ENCODE measurements at places on chromosomes 12 and 14.

GRCh38 chr12:132702640-132703039 is 8.0 kb upstream of the PGAM5 start:
- DNase-seq, result no peak

GRCh38 chr14:43789458-43789857 is 717.6 kb downstream of the FSCB start:
- DNase-seq, result no peak

GRCh38 chr14:78298298-78298697 is 128.1 kb downstream of the NRXN3 start:
- no peak for DNase-seq

GRCh38 chr12:126268222-126268621 is 1203.0 kb downstream of the AACS start:
- no peak for DNase-seq

DNA sequence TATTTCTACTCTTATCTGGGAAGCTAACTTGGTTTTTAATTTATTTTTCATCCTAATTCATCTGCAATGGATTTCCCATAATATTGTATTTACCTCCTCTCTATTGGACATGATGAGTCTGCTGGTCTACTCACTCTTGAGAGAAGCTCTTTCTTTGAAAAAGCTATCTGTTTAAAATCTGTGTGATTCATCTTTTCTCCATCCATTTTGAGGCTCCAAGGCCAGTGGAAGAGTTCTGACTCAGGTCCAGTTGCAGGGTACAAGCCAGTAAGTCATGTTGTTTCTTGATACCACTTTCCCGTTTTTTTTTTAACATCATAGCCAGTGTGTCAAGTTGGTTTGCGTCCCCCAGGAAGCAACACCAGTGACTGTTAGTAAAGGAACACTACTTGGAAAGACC is 160.3 kb upstream of the BMP4 start:
- DNase-seq, result no peak

DNA sequence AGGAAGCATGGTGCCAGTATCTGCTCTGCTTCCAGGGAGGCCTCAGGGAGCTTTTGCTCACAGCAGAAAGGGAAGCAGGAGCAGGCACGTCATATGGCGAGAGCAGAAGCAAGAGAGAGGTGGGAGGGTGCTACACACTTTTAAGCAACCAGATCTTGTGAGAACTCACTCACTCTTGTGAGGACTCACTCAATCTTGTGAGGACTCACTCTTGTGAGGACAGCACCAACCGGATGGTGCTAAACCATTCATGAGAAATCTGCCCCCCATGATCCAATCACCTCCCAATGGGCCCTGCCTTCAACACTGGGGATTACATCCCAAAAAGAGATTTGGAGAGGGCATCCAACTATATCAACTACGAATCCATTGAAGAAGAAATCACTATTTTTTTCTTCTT is 34.3 kb upstream of the LMNTD1 start:
- DNase-seq, result no peak

GRCh38 chr14:95294834-95295599 is 24.7 kb downstream of the CLMN start:
- no peak for DNase-seq

DNA sequence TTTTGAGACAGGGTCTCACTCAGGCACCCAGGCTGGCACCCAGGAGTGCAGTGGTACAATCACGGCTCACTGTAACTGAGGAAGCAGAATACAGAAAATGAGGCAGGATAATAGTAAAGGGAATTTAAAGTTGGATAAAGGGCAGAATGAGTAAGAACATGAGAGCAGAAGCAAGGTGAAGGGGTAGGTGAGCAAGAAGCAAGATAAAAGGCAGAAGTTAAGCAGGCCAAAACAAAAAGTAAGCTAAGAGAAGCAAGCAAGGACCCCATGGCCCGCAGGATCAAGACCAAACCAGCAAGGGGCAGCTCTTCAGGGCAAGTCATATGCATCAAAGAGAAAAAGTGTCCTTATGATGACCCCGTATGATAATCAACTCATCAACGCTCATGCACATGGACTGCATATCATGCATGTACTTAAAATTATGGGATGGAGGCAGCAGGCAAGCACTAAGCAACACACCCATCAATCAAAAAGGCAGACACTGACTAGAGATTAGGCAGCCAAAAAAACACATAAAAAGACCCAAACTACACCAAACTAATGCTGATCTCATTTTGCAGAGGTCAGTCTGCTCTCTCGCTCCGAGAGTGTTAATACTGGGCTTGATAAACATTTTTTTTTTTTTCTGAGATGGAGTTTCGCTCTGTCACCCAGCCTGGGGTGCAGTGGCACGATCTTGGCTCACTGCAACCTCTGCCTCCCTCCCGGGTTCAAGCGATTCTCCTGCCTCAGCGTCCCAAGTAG is 11.6 kb downstream of the TIMELESS start:
- no peak for DNase-seq

- DNase-seq, result no peak
These were observed 145.1 kb upstream of the GRIP1 start for GRCh38 chr12:66823857-66824570.

DNA sequence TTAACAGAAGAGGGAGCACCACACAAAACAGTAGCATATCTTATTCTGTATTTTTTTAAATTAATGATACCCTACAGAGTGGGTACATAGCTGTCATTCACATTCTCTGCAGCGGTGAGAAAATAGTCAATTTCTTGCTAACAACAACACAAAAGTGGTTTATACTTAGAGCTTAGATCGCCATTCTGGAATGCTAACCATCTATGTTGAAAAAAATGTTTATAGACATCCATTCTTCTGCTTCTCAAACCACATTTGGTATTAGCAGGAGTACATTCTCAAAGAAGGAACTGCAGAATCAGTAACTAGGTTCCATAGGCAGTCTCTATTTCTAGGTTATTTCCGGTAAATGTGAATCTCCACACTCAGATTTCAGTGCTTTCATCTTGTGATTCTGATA is 185.9 kb downstream of the PPFIA2 start:
- no peak for DNase-seq

GRCh38 chr12:94435511-94435927 is 24.1 kb downstream of the CEP83 start:
- DNase-seq, result no peak

- DNase-seq, result no peak
These were observed 1045.9 kb downstream of the VRK1 start for GRCh38 chr14:97843066-97843465.

DNA sequence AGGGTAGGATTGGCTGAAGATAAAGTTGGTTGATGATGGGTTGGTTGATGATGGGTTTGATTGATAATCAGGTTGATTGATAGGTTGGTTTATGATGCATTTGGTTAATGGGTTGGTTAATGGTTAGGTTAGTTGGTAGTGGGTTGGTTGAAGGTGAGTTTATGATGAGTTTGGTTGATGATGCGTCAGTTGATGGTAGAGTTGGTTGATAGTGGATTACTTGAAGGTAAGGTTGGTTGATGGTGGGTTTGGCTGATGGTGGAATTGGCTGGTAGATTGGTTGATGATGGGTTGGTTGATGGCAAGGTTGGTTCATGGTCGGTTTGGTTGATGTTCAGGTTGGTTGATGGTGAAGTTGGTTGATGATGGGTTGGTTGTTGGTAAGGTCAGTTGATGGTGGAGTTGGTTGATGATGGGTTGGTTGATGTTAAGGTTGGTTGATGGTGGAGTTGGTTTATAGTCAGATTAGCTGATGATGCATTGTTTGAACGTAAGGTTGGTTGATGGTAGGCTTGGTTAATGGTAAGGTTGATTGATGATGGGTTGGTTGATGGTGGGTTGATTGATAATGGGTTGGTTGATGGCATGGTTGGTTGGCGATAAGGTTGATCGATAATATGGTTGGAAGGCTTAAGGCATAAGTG is 146.4 kb downstream of the ADGRD1 start:
- no peak for DNase-seq

DNA sequence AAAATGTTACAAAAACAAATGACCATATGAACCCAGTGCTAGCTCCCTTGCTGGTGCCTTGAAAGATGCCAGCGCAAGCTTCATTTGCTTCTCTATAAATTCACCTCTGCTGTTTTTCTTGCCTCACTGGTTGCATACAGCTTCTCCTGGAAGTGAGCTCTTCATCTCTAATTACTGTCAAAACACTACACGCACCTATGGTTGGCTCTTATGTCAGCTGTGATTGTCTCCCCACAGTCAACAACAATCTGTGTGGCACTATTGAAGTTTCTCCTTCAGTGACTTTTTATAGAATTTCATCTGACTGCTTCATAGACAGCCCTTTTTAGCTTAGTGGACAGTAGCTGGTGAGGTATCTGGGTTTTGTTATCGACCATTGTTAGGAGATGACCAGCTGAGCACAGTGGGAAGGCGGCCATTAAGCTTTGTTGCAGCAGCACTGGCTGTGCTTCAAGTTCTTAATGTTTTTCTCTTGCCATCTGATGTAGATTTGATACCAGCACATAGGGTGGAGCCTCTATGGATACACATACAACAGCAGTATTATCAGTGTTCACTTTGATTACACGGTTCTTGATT is 131.8 kb downstream of the KITLG start:
- no peak for DNase-seq

GRCh38 chr12:119327471-119327870 is 7.1 kb upstream of the CCDC60 start:
- DNase-seq, result no peak

DNA sequence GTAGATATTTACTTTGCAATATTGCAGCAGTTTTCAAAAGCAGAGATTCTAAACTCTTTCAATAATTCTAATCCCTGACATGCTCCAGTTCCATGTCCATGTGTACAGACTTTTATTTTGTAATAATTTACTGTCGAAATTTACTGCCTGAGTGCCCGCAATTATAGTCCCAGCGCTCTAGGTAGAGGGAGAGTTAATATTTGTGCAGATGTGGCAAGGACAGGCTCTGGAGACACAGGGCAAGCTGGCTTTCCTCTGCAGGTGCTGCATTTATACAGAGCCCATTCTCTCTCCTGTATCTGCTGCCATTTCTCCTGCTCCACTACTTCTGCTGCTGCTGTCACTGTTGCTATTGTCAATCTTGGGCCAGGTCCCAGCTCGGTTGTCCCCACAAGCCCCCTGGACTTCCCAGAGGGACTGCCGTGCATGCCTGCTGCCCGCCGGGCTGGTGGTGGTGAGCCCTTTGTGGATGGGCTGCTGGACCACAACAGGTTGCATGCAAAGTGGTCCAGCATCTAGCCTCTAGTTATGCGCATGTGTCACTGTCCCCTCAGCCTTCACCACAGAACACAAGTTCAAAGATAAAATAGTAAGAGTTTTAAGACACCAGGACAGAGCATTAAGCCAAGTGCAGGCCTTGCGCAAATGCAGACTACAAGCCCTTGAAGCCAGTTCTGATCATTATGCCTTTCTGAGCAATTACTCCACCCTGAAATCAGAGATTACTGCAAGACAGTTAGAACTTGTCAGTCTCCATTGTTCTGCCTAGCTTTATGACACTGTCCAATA is 40.8 kb upstream of the CSRP2 start:
- DNase-seq, result no peak

DNA sequence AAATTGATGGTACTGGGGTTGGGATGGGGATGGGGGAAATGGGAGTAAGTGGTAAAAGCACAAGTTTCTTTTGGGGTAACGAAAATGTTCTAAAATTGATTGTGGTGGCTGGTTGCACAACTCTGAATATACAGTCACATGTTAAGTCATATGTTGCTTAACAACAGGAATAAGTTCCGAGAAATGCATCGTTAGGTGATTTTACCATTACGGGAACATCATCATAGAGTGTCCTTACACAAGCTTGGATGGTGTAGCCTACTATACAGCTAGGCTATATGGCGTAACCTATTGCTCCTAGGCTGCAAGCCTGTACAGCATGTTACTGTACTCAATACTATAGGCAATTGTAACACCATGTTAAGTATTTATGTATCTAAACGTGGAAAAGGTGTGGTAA is 31.0 kb downstream of the ITGA7 start:
- no peak for DNase-seq

GRCh38 chr12:69647178-69647577 is 36.5 kb upstream of the LRRC10 start:
- no peak for DNase-seq

GRCh38 chr14:30082486-30082885 is 154.8 kb upstream of the PRKD1 start:
- no peak for DNase-seq

DNA sequence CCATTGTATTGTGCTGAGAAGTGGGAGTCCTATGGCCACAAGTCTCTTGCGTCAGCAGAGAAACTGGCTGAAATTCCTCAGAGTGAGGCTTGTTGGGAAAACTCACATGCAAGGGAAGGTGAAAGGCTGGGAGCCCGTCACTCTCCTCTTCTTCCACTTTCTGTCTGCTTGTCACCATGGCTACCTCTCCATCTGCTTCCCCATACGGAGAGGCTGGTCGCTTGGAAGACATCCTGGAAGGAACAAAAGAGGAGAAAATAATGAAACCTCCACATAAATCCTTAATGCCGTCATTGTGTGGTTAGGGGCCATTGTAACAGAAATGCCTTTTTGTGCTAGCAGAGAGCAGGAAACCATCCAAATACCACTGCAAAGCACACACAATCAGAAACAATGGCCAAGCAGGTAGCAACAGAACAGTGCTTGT is 53.7 kb downstream of the SOX5 start:
- DNase-seq, result peak; percentile 44

- DNase-seq, result no peak
These were observed 7.4 kb downstream of the IFI27L1 start for GRCh38 chr14:94088516-94088915.

- no peak for DNase-seq
These were observed 369.1 kb downstream of the NPAS3 start for GRCh38 chr14:33307691-33308251.

DNA sequence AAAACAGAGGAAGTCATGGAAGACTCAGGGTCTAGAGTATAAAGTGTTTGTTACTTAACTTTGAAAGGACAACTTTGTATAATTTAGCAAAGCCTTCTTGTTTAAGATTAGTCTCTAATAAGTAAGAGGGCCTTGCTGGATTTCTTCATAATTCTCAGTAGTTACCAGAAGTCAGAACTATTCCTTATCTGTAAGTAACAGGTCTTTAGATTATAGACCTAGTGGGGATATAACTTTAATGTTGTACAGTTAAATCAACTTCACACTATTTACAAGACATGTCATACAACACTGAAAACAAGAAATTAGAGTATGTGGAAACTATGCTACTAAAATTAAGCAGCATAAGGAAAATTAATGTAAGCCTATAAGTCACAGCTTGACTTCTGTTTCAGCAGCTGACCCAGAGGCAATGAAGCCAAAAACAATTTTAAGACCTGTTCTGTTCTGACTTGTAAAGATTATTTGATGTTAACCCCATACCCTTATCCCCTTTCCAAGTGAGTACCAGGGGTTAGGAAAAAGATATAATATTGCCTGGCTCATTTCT is 398.3 kb downstream of the RAD51B start:
- no peak for DNase-seq

GRCh38 chr12:89920866-89921265 is 212.2 kb upstream of the ATP2B1 start:
- DNase-seq, result no peak

DNA sequence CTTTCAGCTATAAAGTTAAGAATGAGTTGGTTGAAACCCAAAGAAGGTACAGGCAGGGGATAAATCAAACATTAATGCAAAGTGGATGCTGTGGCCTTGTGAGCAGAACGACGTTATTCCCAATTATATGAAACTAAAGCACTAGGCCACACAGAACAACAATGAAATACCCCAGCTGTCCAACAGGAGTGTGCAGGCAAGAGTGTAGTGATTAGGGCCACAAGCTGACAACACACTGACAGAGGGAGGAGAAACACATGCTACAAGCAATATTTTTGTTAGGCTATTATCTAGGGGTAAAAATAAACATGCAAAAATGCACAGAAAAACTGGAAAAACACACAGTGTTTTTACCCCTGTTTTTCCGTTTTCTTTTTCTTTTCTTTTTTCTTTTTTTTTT is 15.0 kb downstream of the MAP3K9 start:
- no peak for DNase-seq

Measured in dorsolateral prefrontal cortex (tissue), 122 donors.